NCI-H187 (cell line): ENCODE measurements at places on chromosomes 2 and 18.

- DNase-seq: no peak
Observed at GRCh38 chr18:46344416-46345180, 240.4 kb downstream of the HAUS1 start.

DNA sequence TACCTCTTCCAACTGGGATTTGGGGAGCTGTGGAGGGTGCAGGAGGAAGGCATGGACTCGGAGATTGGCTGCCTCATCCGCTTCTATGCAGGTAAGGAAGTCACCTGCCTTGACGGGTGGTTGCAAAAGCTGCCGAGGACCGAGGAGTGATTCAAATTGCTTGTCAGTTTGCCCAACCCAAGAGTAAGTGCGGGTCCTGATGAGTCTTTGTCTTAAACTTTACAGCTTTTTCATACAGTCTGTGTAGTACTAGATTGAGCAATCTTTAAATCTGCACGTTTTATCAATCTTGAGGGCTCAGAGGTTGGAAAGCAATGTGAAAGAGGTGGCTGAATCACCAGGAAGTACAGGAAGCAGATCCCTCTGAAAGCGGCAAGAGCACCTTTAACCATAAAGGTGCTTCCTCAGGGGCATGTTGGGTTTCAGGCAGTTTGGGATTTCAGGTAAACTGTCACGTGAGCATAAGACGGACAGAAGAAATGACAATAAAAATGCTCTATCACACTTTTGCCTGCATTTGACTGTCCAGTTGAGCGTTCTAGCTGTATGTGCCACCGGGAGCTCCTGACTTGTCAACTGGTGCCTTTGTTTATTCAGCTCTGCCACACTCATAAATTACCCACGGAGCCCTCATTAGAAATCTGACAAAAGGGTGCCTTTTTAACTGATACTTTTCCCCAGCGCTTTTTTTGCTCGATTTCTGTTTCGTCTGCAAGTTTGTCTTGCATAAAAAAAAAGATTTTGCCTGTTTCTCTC lies 2.0 kb downstream of the PHLPP1 start:
- DNase-seq: peak; percentile 19

- no peak for DNase-seq
Observed at GRCh38 chr2:25158096-25158852, 10.1 kb downstream of the POMC start.

- no peak for DNase-seq
Observed at GRCh38 chr2:45964223-45964841, 312.9 kb downstream of the PRKCE start.

GRCh38 chr2:118225666-118226065 lies 137.4 kb downstream of the INSIG2 start:
- no peak for DNase-seq

DNA sequence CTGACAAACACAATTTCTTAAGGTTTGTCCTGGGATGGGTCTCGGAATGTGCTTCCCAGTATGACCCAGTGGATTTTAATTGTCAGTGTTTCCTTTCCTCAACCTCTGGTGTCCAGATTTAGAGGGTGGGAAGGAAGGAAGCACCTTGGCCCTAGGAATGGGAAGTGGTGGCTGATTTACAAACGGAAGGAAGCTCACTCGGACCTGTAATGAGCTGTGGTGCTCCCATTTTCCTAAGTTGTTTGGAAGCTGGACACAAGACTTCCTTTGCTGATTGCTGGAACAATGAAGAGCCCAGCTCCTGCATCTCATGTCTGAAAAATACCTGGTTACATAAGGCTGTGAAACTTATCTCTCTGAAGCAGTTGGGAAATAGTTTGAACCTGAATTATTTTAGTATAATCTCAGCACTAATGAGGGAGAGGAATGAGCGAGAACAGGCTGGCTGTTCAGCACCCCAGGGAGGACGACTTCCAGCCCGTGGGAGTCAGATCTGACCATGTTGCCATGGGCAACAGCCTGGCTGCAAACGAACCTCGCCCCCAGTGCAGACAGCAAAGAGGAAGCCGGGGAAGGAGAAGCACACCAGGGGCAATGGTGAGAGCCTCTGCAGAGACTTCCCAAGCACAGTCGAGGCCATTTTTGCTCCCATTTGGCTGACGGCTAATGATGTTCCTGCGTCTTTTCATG lies 74.4 kb upstream of the ASB18 start:
- no peak for DNase-seq

DNA sequence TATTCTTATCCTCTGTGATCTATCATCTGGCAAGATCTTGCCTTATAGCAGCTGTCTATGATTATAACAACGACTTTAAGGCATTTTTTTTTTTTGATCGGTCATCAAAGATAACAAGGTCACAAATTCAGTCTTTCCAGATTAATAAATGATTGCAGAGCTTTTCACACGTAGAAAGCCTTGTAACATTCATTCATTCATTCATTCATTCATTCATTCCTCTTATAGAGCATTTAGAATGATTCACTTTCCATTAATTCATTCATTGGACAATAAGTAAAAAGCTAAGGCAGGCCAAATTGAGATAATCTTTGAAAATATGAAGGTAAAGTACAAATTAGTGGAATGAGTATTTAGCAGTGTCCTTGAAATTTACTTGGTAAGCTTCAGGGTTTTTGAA lies 223.7 kb downstream of the NUP35 start:
- DNase-seq: no peak

- no peak for DNase-seq
Observed at GRCh38 chr2:24354957-24355356, 5.4 kb downstream of the ITSN2 start.

GRCh38 chr2:33366473-33366872 lies 110.0 kb upstream of the RASGRP3 start:
- no peak for DNase-seq

DNA sequence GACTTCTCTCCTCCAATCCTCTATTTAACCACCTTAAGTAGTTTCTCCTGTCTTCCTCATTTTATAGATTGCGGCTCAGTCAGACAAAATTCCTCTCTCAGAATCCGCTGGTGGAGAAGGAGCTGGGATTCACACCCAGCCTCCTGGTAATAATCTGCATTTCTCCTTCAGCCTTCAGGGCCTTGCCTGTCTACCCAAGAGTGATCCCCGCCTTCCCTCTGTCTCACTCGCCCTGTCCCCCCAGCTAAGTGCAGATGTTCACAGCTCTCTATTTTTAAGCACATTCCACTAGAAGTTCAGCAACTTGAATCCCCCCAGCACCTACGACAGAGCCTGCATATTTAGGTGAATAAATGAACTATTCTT lies 212.5 kb upstream of the HAAO start:
- no peak for DNase-seq

DNA sequence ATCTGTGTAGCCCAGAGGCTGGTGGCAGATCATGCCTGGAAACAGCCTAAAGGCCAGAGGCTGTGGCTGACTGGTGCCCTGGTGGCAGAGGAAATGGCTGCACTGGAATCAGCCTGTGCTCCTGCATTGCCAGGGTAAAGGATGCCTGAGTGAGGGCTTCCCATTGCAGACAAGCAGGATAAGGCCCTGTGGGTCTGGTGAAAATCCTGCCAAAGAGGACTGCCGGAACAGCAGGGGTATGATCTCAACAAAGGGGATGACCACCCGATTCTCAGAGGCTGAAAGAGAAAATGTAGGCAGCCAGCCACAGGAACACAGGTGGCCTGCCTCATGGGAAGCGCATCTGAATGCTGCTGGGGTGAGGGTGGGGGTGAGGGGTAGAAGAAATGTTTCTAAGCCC lies 48.2 kb downstream of the FBXO48 start:
- no peak for DNase-seq

GRCh38 chr2:174634130-174635014 lies 36.8 kb upstream of the WIPF1 start:
- no peak for DNase-seq

- DNase-seq: no peak
Observed at GRCh38 chr18:77022116-77022515, 110.5 kb downstream of the MBP start.

DNA sequence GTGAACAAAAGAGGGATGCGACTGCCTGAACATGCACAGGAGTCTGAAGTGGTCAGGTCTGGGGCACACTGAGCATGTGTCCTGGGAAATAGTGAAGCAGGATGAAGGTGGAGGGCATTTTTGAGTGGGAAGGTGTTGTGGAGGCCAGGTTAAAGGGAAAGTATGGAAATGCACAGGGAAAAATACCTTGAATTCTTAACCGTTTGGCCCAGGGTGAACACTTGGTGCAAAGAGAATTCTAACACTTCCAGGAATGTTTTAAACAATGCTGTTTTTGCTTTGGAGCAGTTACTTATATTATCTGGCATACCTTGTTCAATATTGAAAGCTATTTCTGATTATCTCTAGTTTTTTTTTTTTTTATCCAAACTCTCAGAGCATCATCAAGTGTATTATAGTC lies 623.5 kb downstream of the DCC start:
- no peak for DNase-seq

- DNase-seq: no peak
Observed at GRCh38 chr2:157804355-157804754, 71.8 kb downstream of the ACVR1 start.

DNA sequence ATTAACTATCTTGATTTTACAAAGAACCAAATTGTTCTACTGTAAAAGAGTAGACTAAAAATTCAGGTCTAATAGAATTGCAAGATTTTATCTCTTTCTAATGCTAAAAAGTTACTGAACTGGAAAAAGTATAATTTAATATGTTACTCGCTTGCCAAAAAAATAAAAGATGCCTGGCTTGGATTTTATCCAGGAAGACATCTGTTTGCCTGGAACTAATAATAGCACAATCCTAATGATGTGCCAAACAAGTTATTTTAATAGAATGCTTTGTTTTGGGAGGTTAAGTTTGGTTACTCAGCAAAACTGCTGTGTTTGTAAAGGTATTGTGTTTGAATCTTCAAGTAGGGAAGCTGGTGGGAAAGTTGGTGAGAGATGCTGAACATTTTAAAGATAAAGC lies 19.4 kb upstream of the ZSWIM2 start:
- no peak for DNase-seq

DNA sequence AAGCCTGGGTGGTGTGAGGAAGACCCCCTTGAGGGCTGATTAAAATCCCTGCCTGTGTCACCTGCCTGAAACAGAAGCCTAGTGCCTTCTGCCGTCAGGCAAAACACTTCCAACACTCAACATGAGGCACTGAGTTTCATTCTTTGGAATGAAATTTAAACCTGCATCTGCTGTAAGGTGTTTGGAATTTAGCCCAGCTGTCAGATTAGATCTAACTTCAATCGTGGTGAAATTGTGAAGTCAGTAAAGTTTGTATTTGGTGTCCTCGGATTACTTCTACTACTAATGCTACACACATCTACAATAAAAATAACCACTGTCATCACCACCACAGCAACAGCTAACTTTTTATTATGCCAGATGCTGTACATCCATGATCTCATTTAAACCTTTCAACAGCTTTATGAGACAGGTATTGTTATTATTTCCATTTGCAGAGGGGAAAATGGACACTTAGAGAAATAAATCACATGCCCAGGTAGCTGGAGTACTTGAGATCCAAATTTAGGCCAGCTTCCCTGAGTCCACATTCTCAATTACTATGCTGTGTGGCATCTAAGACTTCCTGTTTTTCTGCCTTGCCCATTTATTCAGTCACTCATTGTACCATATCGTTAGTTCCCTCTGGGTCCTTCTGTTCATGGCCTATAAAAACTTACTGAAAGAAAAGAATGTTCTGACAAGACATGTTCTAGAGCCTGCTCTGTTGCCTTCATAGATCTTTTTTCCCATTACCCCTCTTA lies 98.2 kb upstream of the GCFC2 start:
- no peak for DNase-seq

- no peak for DNase-seq
Observed at GRCh38 chr2:19916385-19916950, 14.7 kb upstream of the TTC32 start.

- DNase-seq: no peak
Observed at GRCh38 chr2:240298117-240298790, 137.2 kb upstream of the GPC1 start.

DNA sequence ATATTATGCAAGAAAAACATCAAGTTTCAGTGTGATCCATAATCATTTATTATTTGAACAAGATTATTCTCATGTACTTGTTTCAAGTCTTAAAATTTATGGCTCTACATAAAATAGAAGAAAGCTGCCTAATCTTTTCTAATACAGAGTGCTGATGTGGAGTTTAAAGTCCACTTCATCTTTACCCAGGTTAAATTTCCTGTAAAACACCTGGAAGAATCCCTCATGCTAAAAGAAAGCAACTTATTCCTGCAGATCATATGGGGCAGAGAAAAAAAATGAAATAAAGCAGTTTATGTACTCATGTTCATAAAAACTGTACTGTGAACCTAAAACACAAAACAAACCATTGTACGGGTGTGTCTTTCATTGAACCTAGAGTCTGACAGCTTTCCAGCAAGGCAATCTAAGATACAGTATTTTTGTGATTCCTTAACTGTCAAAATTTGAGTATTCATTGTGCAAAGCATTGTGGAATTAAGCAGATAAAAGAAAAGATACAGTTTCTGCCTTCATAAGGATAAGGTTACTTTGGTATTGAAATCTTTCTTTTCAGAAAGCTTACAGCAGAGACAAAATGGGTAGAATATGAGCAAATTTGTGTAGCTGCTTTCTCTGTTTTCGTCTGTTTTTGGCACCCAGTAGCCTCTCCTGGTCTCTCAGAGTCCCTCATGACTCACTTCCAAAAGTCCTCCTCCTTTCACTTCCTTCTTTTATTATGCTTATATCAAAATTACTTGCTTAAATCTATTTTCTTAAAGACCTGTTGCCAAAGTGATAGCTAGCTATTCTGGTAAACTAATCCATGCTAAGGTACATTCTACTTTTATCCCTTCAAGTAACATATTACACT lies 26.9 kb upstream of the GLS start:
- DNase-seq: no peak

DNA sequence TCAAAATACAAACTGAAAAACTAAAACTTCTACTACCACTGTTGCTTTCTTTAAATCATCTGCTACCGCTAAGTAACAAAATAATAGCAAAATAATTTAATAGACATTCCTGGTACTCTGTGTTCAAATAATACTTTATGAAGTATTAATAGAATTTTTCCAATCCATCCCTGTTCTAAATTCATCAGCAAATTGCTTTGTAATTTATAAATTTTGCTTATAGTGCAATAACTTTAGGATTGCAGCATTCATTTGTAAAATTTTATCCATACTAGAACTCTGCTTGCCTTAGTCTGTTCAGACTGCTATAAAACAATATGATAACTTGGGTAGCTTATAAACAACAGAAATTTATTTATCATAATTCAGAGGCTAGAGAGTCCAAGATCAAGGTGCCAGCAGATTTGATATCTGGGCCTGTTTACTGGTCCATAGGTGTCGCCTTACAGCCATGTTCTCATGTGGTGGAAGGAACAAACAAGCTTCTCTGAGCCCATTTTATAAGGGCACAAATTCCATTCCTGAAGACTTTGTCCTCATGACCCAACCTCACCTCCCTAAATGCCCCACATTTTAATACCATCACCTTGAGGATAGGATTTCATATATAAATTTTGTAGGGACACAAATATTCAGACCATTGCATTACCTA lies 415.1 kb upstream of the MAP2 start:
- no peak for DNase-seq

GRCh38 chr2:83844490-83844889 lies 614.6 kb downstream of the SUCLG1 start:
- no peak for DNase-seq

- no peak for DNase-seq
Observed at GRCh38 chr18:23721696-23722480, 32.6 kb downstream of the LAMA3 start.
